GM18507 (cell line): ENCODE measurements at places on chromosomes 3 and 15.

DNA sequence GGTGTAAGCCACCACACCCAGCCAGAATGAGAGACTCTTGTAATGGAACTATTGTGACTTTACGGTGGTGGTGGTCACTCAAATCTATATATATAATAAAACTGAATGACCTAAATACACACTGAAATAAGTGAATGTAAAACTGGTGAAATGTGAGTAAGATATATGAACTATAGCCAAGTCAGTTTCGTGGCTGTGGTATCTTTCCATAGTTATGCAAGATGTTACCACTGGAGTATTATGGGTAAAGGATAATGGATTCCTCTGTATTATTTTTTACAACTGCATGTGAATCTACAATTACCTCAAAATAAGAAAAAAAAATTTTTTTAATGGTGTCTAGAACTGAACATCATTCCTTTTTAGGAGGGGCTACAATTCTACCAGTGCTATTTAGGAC is 21.9 kb downstream of the PIK3CB start:
- DNase-seq: no peak

GRCh38 chr3:186746008-186746407 is 28.8 kb downstream of the KNG1 start:
- DNase-seq: no peak

- DNase-seq: no peak
These were observed 434.0 kb downstream of the EPHB1 start for GRCh38 chr3:135229018-135229495.

GRCh38 chr15:58495891-58496408 is 64.2 kb downstream of the LIPC start:
- no peak for DNase-seq

GRCh38 chr15:63251701-63252100 is 25.7 kb upstream of the APH1B start:
- no peak for DNase-seq

DNA sequence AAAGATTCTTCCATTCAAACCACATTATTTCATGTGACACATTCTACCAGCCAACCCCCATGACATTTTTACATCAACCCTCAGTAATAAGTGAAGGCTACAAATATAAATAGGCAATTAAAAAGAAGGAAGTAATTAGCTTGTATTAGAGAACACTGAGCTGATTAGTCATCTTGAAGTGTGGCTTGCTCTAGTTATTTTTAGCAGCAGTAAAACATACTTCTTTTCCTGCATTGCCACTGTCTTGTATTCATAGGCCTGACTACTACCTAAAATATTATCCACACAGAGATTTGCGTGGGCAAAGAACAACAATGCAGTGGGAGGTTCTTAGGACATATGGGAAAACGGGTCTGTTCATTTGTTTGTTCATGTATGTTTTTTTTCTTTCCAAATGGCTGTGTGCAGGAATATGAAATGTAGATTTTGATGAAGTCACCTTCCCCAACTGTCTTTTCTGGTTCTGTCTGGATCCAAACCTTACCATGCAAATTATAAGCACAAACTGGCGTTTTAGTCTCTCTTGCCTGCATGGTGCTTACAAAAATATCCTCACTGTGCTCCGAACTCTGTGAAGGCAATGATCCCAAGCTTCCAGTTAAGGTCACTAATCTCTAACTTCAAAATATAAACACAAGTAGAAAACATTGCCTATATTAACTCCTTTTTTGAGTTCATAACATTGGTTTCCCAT is 31.5 kb upstream of the TM4SF4 start:
- no peak for DNase-seq

DNA sequence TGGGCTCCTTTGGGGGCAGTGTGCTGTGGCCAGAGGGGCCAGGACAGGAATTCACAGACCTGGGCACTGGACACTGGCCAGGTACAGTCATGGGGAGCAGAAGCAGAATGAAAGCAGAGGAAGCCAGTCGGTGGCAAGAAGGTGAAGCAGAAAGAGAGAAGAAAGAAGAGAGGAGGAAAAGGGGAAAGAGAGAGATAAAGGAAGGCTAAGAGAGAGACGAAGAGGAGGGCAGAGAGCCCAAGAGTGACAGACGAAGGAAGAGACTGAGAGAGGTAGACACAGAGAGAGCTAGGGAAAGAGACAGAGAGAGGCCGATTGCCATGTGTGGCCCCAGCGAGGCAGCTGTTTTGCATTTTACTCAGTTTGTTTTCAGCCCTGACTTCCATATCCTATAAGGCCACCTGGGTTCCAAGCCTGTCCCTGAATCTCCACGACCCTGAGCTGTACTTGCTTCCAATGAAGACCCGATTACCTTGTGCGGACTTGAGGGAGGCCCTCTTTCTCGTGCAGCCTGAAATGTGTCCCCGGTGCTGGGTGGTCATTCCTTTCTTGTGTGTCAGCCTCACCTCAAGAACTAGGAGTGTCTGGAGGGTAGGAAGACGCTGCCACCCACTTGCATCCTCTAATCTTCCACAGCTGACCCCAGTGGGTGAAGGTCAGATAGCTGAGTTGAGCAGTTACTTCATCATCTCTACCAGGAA is 73.9 kb downstream of the LSM3 start:
- no peak for DNase-seq

DNA sequence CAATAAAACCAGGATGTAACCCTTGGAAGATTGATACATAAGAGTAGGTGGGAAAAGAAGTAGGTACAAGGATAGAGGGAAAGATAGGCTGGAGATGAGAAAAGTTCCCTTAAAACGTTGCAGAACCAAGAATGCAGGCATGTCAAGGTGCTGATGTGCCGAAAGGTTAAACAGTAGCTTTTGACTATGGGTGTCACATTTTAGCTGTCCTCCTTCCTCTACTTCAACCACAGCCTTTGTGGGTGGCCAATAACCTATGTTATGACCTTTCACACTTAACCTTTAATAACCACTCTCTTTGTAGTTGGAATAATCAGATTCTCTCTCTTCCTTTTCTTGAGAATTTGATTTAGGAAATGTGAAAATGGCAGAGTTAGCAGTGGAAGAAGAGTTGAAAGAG is 184.5 kb upstream of the GAP43 start:
- DNase-seq: no peak

- DNase-seq: no peak
These were observed 300.2 kb upstream of the SLCO3A1 start for GRCh38 chr15:91553196-91553854.

DNA sequence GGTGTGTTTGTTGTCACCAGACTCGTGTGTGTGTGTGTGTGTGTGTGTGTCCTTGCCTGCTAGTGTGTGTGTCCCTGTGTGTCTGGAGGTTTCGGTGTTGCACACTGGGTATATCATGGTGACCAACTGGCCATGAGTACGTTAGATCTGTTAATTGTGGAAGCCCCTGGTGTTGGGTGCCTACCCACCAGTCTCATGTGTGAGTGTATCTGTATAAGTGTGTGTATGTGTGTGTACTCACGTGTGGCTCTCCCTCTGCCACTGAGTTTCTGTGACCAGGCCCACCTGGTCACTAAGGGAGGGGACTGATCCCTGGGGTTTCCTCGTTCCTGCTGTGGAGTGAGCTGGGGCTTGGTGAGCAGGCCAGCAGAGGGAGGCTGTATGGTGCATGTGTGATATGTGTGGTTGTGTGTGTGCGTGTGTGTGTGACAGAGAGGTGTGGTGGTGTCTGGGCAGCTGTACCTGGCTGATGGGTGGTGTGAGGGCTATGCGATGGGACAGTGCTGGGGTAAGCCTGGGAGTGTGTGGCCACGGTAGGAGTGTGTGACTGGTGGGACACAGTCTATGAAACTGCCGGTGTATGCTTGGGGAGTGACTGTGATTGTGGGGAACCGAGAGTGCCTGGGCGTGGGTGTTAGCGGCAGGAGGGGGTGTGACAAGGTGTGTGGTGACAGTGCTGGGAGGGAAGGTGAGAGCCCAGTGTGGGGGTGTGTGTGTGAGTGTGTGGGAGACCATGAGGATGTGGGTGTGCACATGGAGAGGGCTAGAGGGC is 1.8 kb downstream of the PRKCD start:
- no peak for DNase-seq

DNA sequence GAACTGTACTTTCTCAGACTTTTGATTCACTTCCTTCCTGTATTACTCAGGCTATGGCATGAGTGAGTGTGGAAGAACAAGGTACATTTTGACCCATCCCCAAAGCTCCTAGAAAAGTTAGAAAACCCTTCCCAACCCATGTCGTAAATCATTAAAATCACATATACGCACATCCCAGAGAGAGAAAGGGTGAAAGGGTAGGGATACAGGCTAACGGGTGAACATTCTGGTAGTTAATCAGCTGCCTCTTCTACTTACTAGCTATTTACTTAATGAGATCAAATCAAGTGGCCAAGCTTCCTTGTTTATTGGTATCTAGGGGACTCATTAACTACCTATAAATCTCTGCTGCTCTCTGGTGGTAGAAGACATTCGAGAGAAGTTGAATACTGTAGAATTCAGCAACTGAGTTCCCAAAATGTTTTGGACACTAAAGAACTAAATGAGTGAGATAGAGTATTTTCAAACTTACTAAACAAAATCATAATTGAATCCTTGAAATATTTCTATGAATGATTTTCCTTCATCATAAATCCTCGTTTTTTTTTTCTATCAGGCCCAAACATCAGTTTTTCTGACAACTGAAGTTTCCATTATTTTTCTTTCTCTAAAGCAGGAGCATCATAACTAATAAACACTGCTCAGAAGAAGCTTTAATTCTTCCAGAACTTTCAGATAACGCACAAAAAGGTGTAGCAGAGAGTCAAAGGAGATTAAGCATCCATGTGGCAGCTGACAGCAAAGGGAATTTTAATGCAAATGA is 124.2 kb downstream of the IMPG2 start:
- no peak for DNase-seq
